Caki2 (cell line): ENCODE measurements at places on chromosomes 11 and 22. TPM values are rescaled to one million over a fixed set of nuclear protein-coding genes. Genes with fewer than 3 reads are reported as not detected.

The GPHA2 gene
- not detected in 2 replicates for total RNA-seq

The CD3E gene
- total RNA-seq, result not detected in 2 replicates

The MYO7A gene
- not detected in 2 replicates for total RNA-seq

The MAPK8IP2 gene
- 3.0 and 5.5 TPM in 2 replicates for total RNA-seq

DNA sequence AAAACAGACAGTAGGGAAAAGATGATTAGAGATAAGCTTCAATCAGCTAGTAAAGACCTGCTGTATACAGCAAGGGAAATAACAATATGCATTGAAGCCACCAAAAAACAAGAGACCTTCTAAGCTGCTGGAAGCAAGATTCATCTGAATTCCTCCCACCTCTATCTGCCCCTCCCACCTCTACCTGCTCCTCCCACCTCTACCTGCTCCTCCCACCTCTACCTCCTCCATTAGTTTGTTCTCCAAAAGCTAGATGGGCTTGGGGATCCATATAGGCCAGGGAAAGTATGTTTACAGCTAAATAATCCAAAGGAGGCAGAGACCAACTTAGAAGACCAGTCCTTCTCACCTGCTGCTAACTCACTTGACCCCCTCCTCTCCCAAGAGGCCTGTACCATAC, 33.2 kb downstream of the PAK1 start:
- no peak for DNase-seq

DNA sequence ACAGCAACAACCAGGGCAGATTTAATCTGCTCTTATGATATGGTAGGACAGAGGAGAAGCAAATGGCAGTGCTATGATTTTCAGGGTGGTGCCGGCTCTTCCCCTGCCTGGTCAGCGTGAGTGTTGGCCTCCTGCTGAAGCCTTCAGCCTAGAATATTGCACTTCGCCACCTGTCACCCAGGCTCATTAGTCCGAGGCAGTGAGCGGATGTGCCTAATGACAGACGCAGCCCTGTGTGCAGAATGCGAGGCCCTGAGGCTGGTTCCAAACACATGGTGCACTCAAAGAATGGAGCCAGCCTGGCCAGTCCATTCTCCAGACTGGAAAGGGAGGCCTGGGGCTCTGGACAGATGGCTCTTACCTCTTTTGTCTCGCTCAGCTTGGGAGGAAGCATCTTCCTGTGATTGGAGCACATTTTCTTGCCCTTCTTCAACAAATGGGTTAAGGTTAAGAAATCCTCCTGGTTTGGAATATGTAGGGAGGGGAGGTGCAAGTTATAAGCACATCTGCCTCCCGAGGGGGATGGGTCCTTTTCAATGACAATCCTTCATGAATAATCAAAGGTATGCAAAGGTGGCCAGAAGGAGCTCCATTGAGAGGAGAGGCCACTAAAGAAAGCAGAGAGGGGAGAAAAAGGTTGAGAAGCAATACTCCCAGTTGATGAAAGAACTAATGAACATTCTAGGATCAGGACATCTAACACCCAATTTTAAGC, 39.7 kb upstream of the GALNT18 start:
- DNase-seq, result no peak

GRCh38 chr22:37549704-37550059, 10.6 kb upstream of the CDC42EP1 start:
- no peak for DNase-seq

GRCh38 chr22:42367980-42368378, 64.2 kb downstream of the NFAM1 start:
- DNase-seq, result no peak

DNA sequence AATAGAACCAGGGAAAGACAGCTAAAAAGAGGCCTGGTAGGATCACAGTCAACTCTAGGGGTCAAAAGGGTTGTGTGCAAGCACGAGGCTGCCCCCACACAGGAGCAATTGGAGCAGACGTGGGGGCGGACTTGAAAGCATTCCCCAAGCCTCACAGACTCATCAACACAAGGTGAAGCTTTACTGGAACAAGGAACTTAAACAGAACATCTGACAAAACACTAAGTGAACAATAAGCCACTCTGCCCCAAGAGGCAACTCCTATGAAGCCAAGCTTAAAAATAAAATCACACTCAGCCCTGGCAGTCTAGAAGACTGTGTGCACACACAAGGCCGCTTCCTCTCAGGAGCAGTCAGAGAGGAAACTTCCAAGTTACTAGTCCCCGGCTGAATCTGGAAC, 32.2 kb upstream of the TEAD1 start:
- DNase-seq, result no peak

DNA sequence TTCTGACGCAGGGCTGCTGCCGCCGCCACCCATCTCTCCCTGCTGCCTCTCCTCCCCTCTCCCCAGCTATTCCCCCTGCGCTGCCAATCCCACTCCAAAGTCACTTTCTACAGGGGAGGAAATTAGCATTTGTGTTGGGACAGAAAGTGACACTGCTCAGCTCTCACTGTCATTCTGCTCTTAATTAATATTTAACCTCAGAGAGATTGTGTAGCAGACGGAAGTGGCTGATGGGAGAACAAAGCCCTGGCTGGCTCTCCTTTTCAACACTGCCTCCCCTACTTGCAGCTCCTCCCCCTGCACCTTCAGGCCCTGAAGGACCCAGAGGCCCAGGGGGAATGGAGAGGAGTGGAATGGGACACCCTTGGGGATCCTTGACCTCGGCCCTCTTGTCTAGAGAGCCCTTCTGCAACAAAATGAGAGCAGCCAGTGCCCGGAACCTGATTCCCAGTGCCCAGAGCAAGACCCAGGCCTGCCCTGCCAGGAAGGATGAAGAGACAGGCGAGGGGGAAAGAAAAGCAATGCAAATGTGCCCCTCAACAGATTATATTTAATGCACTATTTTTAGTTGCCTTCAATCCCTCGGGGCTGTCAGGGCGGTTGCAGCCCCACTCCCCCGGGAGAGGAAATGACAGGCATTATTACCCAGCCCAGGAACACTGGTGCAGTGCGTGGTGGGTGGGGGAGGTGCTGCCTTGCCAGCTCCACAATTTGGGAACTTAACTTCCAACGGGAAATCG, 14.6 kb upstream of the NRGN start:
- DNase-seq, result no peak

GRCh38 chr11:125990244-125990643, 44.4 kb downstream of the VSIG10L2 start:
- no peak for DNase-seq

DNA sequence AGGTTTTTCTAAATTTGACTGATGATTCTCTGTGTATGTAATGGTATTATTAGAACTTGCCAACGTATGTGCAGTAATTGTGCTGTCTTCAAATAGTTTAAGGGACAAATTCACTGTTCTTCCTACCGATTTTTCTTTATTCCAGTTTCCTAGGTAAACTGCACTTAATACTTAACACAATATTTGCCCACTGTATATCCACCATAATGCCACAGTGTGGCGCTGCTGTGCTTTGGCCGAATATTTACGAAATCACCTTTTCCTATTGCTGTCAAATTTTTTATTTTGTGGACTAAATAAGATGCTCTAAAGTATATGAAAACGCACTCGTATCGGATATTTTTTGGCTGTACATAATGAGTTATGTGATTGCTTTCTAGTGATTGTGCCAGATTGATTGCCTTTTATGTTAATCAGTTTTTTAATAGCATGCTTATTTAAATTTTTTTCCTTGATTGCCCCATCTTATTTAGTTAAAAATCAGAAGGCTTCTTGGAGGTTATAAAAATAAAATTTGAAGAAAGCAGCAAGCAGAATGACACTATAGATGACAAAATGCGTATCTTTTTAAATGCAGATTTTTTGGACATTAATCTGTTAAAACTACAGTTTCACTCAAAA, 10.5 kb downstream of the AASDHPPT start:
- DNase-seq, result peak; percentile 12

DNA sequence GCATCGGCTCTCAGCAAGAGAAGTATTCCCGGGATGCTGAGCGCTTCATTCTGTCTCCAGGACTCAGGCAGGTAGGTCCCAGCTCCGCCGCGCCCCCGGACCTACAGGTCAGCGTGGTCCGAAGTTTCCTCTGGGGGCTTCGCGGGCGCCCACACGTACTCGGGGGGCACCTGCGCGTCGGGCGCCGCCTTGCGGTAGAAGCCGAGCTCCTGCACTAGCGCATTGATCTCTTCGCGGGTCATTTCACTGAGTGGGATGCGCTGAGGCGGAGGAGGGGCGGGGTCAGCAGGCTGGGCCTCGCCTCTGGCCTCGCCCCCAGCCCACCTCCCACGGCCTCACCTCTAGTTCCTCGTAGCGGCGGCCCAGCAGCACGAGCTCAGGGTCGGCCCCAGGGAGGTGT, 2.5 kb downstream of the SELENOM start:
- no peak for DNase-seq

DNA sequence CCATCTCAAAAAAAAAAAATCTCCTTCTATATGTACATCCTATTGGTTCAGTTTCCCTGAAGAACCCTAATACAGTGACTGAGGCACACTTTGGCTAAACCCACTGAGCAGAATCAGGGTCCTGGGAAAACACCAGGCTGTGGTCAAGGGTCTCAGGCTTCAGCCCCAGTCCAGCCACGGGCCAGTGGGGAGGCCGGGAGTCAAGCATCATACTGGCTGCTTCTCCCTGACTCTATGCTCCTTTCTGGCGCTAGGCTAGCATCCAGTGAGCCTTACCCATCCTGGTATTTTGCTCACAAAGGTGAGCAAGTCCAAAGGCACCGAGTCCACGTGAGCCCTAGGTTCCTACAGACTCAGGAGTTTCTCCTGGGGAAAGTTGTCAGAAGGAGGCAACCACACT, 752.5 kb downstream of the BRD1 start:
- no peak for DNase-seq
